Uterine smooth muscle cell (primary cell): ENCODE measurements at places on chromosomes 12 and 14. TPM values are rescaled to one million over a fixed set of nuclear protein-coding genes. Genes with fewer than 3 reads are reported as not detected.

DEPDC4 gene
- 1.1 and 3.2 TPM in 2 replicates for total RNA-seq

NINJ2 gene
- total RNA-seq, result 0.77 TPM in 1 of 2 replicates, not detected in the other

CHPT1 gene
- 49.6 and 60.9 TPM in 2 replicates for total RNA-seq

GNG2 gene
- total RNA-seq, result 12.6 and 26.6 TPM in 2 replicates

ERBB3 gene
- total RNA-seq, result 0.11 and 0.75 TPM in 2 replicates

PPP4R4 gene
- 3.2 and 4.9 TPM in 2 replicates for total RNA-seq

NID2 gene
- 84.8 and 133 TPM in 2 replicates for total RNA-seq

CCDC197 gene
- not detected in 2 replicates for total RNA-seq

MDGA2 gene
- total RNA-seq, result 0.11 TPM in 1 of 2 replicates, not detected in the other

C1QL4 gene
- total RNA-seq, result 0.37 and 0.77 TPM in 2 replicates

PGF gene
- 2.7 and 3.5 TPM in 2 replicates for total RNA-seq

RD3L gene
- not detected in 2 replicates for total RNA-seq

POTEG gene
- not detected in 2 replicates for total RNA-seq

KRT86 gene
- total RNA-seq, result under 0.01 TPM in 1 of 2 replicates, not detected in the other

P2RX2 gene
- not detected in 2 replicates for total RNA-seq

CLEC2A gene
- total RNA-seq, result not detected in 2 replicates

SELPLG gene
- total RNA-seq, result 0.55 and 1.00 TPM in 2 replicates

CLEC14A gene
- total RNA-seq, result 1.00 and 2.4 TPM in 2 replicates

KLRC1 gene
- total RNA-seq, result not detected in 2 replicates

RTN1 gene
- total RNA-seq, result 0.12 and 0.33 TPM in 2 replicates

ASB2 gene
- total RNA-seq, result 1.2 and 3.5 TPM in 2 replicates

MMP19 gene
- total RNA-seq, result 2.7 and 5.2 TPM in 2 replicates
